ENCODE measurements at places on chromosomes 13 and 19.

DNA sequence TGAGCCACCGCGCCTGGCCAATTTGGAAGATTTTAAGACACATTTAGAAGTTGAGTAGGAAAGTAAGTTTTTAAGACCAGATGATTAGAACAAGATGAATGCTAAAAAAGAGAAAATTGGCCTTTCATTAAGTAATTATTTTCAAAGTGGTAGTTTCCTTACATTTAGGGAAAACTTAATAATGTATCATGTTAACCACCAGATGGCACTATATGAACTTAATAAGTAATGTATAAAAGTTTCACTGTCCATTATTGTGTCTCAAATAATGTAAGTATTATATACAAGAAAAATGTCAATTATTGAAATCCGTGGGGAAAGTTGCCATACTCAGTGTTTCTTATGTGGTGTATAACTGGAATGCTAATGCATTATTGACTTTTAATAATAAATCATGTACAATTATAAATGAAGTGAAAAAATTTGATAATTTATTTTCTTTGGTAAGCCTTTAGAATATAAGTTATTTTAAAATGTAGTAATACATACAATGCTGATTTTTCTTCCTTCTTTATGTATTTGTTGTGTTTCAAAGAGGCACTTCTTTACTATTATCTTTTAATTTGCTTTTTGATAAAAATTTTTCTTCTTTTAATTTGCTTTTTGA, 29.2 kb downstream of the COG6 start:
- DNase-seq: peak; percentile 5

DNA sequence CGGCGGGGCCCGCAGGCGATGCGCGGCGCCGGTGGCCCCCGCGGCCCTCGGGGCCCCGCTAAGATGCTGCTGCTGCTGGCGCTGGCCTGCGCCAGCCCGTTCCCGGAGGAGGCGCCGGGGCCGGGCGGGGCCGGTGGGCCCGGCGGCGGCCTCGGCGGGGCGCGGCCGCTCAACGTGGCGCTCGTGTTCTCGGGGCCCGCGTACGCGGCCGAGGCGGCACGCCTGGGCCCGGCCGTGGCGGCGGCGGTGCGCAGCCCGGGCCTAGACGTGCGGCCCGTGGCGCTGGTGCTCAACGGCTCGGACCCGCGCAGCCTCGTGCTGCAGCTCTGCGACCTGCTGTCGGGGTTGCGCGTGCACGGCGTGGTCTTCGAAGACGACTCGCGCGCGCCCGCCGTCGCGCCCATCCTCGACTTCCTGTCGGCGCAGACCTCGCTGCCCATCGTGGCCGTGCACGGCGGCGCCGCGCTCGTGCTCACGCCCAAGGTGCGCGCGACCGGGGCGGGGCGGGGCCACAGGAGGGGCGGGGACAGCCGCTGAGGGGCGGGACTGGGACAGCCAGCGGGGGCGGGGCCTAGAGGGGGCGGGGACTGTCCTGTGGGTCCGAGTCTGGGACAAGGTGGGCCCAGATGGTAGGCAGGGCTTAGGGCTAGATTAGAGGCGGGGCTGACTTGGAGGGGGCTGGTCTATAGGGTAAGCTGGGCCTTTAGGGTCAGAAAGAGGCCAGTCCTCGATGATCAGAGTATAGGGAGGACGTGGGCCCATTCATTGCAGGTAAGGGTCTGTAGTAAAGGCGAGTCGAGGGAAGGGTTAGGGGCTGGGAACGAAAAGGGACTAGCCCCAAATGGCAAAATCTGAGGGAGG, 5.1 kb downstream of the GRIN2D start:
- DNase-seq: peak; percentile 77

DNA sequence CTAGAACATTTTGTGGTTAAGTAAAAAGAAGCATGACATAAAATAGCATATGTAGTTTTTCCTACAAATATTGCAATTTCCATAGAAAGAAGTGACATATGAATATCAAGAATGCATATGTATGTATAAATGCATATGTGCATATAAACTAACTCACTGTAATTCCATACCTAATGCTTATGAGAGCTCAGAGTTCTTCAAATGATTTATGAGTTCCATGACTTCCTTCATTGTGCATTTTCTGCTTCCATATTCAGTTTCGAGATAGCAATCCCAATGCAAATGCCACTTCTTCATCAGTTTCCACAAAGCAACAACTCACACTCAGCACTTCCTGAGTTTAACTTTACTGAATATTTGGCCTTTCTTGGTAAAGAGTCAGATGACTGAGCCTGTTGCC, 1744.3 kb upstream of the MIR17HG start:
- DNase-seq: no peak

DNA sequence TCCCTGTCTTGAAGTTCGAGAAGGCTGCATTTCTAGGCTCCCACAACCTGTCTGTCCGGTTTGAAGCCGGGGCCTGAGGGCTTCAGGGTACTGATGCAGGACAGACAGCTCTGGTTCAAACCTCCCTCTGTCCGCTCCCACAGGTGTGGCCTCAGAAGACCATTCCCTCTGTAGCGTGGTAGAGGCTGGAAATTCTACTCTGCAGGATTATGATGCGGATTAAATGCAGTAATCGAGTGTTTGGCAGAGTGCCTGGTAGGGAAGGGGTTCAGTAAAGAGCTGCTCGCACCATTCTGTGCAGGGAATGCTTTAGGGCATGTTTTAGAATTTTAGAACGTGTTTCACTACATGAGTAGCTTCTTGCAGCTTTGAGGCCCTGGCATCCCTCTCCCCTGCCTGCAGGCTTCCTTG, 30.5 kb downstream of the PPP1R37 start:
- DNase-seq: no peak

GRCh38 chr13:113546571-113547237, 37.8 kb upstream of the TFDP1 start:
- DNase-seq: no peak

- no peak for DNase-seq
Observed at GRCh38 chr13:107824635-107825034, 390.7 kb downstream of the LIG4 start.

- DNase-seq: no peak
Observed at GRCh38 chr19:18491995-18492953, 29.6 kb downstream of the ELL start.

- DNase-seq: no peak
Observed at GRCh38 chr19:15291089-15291488, 41.2 kb downstream of the BRD4 start.

- no peak for DNase-seq
Observed at GRCh38 chr19:19110410-19111135, 27.7 kb downstream of the TMEM161A start.

- no peak for DNase-seq
Observed at GRCh38 chr19:35727956-35728706, 10.3 kb downstream of the KMT2B start.

- DNase-seq: no peak
Observed at GRCh38 chr19:45424191-45425058, 708 bp upstream of the ERCC1 start.

- DNase-seq: no peak
Observed at GRCh38 chr13:90201202-90201601, 1146.3 kb upstream of the MIR17HG start.

DNA sequence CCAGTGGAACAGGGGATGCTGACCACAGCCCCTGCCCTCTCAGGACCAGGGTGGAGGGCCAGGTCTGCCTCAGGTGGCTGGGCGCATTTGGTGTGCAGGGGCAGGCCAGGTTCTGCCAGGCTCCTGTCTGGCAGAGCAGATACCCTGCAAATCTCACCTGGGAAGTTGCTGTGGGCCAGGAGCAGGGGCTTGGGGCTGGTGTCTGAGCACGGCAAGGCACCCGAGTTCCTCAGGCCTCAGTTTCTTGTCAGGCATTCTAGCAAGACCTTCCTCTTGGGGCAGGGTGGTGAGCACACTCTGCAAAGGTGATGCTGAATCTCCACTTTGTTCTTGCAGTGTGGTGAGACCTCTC, 1.1 kb downstream of the CRTC1 start:
- no peak for DNase-seq

DNA sequence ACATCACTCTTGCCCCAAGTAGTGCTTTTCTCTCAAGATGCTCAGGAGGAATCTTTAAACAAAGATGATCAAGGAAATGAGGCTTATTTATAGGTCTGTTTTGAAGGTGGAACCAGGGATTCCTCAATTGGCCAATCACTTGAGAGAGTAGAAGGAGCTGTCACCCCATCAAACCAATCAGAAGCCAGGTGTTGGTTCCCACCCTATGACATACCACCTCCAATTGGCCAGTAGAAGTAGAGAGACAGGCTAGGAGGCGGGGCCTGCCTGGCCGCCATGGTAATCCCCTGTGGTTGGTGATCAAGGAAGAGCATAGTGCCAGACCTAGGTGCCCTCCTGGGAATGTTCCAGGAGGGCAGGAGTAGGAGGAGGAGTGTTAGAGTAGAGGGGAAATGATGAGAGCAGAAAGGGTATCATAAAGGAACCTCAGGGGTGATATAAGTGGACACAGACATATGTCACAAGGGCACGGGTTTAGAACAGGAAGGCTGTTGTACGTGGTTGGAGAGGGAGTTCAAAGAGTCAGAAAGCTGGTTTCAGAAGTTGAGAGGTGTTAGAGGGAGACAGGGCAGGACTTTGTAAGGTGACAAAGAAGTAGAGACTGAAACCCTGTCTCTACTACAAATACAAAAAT, 10.5 kb downstream of the PMIS2 start:
- DNase-seq: no peak

DNA sequence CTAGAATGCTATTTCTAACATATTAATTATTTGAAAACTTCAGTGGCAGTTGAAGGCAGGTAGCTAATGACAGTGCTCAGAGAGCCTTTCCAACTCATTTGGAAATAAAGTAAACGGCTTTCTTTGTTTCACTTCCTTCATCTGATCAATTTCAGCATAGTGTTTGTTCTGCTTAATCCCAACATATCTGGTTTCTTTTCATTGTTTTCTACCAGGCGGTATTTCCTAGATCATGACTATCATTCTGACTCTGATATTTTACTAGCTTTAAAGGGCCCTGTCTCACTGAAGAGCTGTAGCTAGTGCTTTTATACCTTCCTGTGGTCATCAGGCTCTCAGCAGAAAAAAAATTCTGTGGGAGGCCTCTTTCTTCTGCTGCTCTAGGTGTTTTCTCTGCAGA, 178.6 kb downstream of the RBM26 start:
- DNase-seq: no peak

GRCh38 chr19:49677231-49677900, at the start of gene PRMT1:
TSS of gene PRMT1 (plus strand) at chr19:49677271. CDS start at chr19:49677281, 10 bp downstream.
- DNase-seq: no peak

- no peak for DNase-seq
Observed at GRCh38 chr13:95948656-95949055, 104.5 kb downstream of the UGGT2 start.

GRCh38 chr13:44243198-44243857, 130.3 kb upstream of the SERP2 start:
- peak; percentile 15 for DNase-seq

- no peak for DNase-seq
Observed at GRCh38 chr13:35936246-35936978, 194.8 kb downstream of the DCLK1 start.

DNA sequence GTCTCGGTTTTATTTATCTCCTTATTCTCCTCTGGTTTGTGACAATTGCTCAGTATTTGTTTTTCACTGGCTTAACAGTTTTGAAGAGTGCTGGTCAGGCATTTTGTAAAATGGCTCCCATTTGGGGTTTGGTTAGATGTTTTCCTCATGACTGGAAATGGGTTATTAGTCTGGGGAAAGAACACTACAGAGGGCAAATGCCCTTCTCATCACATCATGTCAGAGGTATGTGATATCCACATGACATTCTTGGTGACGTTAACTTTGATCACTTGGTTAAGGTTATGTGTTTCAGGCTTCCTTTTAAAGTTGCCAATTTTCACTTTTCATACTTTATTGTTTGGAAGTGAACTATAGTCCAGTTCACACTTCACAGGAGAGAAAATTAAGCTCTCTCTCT, 74.8 kb upstream of the KLHL1 start:
- DNase-seq: no peak

DNA sequence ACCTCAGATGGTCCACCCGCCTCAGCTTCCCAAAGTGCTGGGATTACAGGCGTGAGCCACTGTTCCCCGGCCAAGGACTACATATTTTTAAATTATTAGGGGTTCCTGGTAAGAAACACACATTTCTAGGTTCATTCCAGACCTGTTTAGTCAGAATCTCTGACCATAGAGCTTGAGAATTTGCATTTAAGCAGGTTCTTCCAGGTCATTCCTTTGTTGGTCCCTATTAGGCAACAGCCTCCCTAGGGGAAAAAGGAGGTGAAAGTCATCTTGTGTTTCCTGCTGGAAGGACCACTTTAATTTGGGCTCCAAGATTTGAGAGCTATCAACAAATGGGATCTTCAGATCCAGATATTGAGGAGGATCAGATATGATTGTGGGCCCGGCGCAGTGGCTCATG, 16.3 kb downstream of the S1PR2 start:
- no peak for DNase-seq

DNA sequence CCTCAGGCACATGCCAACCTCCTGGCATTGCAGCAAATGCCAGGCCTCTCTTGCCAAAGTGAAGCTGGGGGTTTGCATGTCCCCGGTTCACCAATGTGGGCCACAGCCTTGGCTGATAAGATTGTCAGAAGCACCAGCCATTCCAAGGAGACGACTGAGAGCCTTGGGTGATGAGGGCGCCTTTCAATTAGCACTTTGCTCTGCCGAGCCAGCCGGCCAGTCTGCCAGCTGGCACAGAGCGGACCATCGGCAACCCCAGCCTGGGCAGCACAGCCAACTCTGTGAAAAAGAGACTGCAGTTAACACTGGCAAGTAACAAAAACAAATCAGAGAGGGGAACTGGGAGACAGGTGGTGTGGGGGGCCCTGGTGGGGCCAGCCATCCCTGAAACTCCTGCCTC, 67.3 kb downstream of the EFNB2 start:
- no peak for DNase-seq

DNA sequence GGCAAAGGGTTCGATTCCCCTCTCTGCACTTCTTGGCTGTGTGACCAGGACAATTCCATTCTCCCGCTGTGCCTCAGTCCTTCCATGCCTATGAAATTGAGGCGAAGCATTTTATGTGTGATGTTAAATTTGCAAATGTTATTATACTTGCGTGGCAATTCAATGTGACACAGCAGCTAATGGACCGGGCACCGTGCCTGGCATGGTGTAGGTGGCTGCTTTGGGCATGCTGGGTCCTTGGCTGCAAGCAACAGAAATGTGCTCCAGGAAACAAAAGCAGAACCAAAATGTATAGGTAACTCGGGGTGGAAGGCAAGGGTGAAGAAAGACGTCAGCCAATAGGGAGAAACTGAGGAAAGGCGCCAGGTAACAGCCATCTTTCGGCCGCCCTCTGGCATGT, 37.1 kb downstream of the TINCR start:
- no peak for DNase-seq

DNA sequence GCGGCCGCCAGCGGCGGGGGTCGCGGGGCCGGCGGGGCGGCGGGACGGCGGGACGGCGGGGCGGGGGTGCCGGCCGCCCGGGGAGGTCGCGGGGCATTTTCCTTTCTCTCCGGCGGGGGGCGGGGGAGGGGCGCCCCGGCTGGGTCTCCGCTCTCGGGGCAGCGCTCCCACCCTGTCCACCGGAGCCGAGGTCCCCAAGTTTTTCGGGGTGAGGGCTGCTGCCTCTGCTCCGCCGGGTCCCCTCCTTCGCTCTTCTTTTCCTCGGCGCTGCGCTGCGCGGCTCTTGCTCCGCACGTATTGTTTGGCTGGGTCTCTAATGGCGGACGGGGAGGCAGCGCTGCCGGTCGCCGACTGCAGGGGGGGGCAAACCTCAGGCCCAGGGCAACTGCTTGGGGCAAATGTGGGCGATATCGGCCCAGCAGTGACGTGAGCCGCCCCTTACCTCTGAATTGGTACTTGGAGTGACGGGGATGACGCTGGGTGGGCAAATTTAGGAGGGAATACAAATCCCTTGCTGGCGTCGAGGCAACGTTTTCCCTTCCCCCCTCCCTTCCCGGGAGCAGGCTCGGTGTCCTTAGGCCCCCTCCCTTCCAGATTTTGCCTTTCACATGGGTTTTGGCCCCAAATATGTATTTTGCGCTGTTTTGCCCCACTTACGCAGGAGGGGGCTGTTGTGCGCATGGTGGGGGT, 759 bp downstream of the ZMYM2 start:
- DNase-seq: peak; percentile 49
